ENCODE measurements at places on chromosomes 1 and 21.

- no peak overlapping the region for H3K4me3 ChIP-seq
- H3K27me3 ChIP-seq, result no peaks in the 10 kb centered on the region
- no peaks in the 10 kb centered on the region for H3K36me3 ChIP-seq
- H3K27ac ChIP-seq, result no peak overlapping the region
Observed at GRCh38 chr1:211336775-211337174, 10.1 kb downstream of the TRAF5 start.

DNA sequence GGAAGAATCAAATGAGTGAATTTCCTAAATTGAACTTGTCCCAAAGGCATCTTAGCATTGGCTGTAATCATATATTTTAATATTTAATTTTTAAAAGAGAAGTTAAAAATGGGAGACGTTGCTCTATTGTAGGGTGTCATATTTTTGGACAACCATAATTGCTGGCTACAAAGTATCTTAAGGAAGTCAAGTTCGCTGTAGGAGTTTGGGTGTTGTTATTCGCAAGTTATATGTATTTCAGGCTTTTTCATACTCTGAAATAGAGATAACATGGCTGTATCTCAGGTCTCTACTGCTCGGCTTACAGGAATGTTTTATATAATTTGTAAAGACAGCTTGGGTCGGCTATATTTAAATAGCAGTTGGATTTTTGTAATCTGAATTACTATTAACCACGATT lies 852 bp downstream of the TMEM50A start:
- peak overlapping the region; percentile 97 for H3K4me3 ChIP-seq

GRCh38 chr1:244695937-244696336 lies 43.0 kb downstream of the DESI2 start:
- H3K27me3 ChIP-seq, result no peaks in the 10 kb centered on the region
- no peaks in the 10 kb centered on the region for H3K4me1 ChIP-seq
- H3K4me3 ChIP-seq, result no peak overlapping the region
- DNase-seq, result no peak

- H3K4me1 ChIP-seq, result peaks cover 13% of the 10 kb centered on the region
- no peaks in the 10 kb centered on the region for H3K36me3 ChIP-seq
- H3K27ac ChIP-seq, result peak overlapping the region; percentile 67
Observed at GRCh38 chr1:210250665-210250997, 18.0 kb downstream of the SERTAD4 start.

- H3K4me1 ChIP-seq, result peaks cover 1% of the 10 kb centered on the region
- no peak for DNase-seq
- no peak overlapping the region for H3K27ac ChIP-seq
- peaks cover 7% of the 10 kb centered on the region for H3K27me3 ChIP-seq
- H3K4me3 ChIP-seq, result no peak overlapping the region
Observed at GRCh38 chr1:117655220-117655577, 49.4 kb downstream of the TENT5C start.

GRCh38 chr1:175195281-175195680 lies 2.7 kb upstream of the KIAA0040 start:
- peaks cover 6% of the 10 kb centered on the region for H3K4me1 ChIP-seq
- H3K27ac ChIP-seq, result no peak overlapping the region
- H3K4me3 ChIP-seq, result no peak overlapping the region
- H3K36me3 ChIP-seq, result no peaks in the 10 kb centered on the region
- no peak for DNase-seq

GRCh38 chr1:100443811-100444571 lies 91.7 kb downstream of the CDC14A start:
- H3K4me3 ChIP-seq, result no peak overlapping the region
- peaks cover 5% of the 10 kb centered on the region for H3K4me1 ChIP-seq
- no peak overlapping the region for H3K27ac ChIP-seq

GRCh38 chr1:108570128-108570527 lies 10.2 kb downstream of the EEIG2 start:
- H3K27ac ChIP-seq, result no peak overlapping the region
- no peaks in the 10 kb centered on the region for H3K4me1 ChIP-seq
- no peaks in the 10 kb centered on the region for H3K27me3 ChIP-seq

GRCh38 chr1:27365372-27366112 lies 1.2 kb downstream of the MAP3K6 start:
- H3K27ac ChIP-seq, result peak overlapping the region; percentile 94
- peak; percentile 88 for DNase-seq
- peaks cover 32% of the 10 kb centered on the region for H3K4me1 ChIP-seq
- H3K4me3 ChIP-seq, result peak overlapping the region; percentile 71
- peaks cover 3% of the 10 kb centered on the region for H3K27me3 ChIP-seq

- no peaks in the 10 kb centered on the region for H3K36me3 ChIP-seq
- no peak for DNase-seq
- no peak overlapping the region for H3K27ac ChIP-seq
- peaks cover 9% of the 10 kb centered on the region for H3K4me1 ChIP-seq
Observed at GRCh38 chr1:58923090-58923470, 139.2 kb upstream of the JUN start.

DNA sequence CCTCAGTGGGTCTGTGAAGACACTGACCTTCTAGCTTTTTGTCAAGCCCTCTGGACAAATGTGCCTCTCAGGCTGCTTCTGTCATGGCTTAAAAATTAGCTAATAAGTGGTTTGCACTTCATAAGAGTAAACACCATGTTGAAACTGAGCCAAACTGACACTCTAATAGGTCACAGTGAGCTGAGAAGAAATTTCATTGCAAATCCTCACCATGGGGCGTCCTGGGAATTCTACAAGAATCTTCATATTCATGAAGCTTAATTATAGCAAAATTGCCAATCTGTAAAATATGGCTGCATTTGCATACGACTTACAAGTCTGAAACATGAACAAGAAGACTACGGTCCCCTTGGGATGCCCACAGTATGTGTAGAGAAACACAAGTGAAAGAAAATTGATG lies 188.6 kb downstream of the DSCAM start:
- H3K4me3 ChIP-seq, result no peak overlapping the region
- H3K36me3 ChIP-seq, result no peaks in the 10 kb centered on the region
- DNase-seq, result no peak
